Activated naive CD4-positive, alpha-beta T cell treated with anti-CD3 and anti-CD28 coated beads, Interleukin-2, amount 50 U/mL, for 72 hours (primary cell): ENCODE measurements at places on chromosomes 4 and X. TPM values are rescaled to one million over a fixed set of nuclear protein-coding genes. Genes with fewer than 3 reads are reported as not detected.

The USP17L30 gene
- total RNA-seq = not detected

The JADE1 gene
- 28.0 TPM for total RNA-seq

The EDNRA gene
- total RNA-seq = not detected

The SUPT20HL1 gene
- not detected for total RNA-seq

The PABPC1L2B gene
- not detected for total RNA-seq

The PPARGC1A gene
- not detected for total RNA-seq

The PRDX4 gene
- total RNA-seq = 42.6 TPM

The BMPR1B gene
- total RNA-seq = not detected

The FGF5 gene
- total RNA-seq = not detected

The MTTP gene
- total RNA-seq = 1.2 TPM

The SRPX2 gene
- not detected for total RNA-seq

The DUSP21 gene
- total RNA-seq = not detected

The MRFAP1L1 gene
- total RNA-seq = 23.1 TPM

The AP1S2 gene
- total RNA-seq = 23.8 TPM

The FGFBP2 gene
- 1.2 TPM for total RNA-seq

The PLAC8 gene
- total RNA-seq = 169 TPM

The CYLC1 gene
- total RNA-seq = not detected

The MPP1 gene
- total RNA-seq = 30.2 TPM

The GAB3 gene
- total RNA-seq = 3.3 TPM

The ZNF718 gene
- total RNA-seq = 8.9 TPM

The SLITRK4 gene
- not detected for total RNA-seq
